NCI-H187 (cell line): ENCODE measurements at places on chromosomes 16 and 17.

DNA sequence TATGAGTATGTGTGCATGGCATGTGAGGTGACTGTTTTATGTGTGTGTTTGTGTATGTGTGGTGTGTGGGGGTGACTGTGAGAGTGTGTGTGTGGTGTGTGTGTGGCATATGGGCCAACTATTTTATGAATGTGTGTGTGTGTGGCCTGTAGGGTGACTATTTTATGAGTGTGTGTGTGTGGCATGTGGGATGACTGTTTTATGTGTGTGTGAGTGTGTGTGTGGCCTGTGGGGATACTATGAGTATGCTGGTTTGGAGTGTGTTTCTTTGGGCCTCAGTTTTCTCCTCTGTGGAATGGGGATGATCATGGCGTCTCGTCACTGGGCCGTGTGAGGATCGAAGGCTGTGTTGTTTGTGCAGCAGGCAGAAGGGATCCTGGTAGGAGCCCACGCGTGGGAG is 152.1 kb upstream of the PLCG2 start:
- no peak for DNase-seq

DNA sequence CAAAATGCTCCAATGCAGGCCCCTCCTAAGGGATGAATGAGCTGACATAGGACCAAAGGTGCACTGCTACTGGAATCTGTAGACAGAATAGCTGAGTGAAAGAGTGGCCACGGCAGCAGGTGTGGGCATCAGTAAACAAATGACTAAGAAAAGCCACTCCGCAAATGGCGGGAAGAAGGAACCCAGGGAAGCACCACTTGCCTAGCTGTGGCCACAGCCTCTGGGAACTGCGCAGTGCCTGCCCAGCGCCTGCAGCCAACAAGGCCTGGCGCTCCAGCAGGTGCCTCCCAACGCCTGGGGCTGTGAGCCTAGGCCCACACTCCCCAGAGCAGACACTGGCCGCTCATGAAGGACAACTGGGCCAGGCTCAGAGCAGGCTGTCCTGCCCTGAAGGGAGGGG is 11.8 kb downstream of the PEMT start:
- DNase-seq = no peak

GRCh38 chr17:2385240-2386210 is 15.3 kb downstream of the MNT start:
- DNase-seq = no peak

GRCh38 chr16:15517743-15518377 is 83.5 kb downstream of the BMERB1 start:
- no peak for DNase-seq

- no peak for DNase-seq
Observed at GRCh38 chr17:31515267-31515666, 123.8 kb downstream of the RAB11FIP4 start.

GRCh38 chr16:3012828-3013420 is at the start of gene CLDN9:
CLDN9 (plus strand) TSS chr16:3012923; CDS start chr16:3013363, 440 bp downstream.
- DNase-seq = peak; percentile 77

- no peak for DNase-seq
Observed at GRCh38 chr17:80166446-80166845, 3.4 kb upstream of the CARD14 start.

GRCh38 chr16:64696866-64697265 is 425.0 kb downstream of the CDH11 start:
- DNase-seq = no peak

DNA sequence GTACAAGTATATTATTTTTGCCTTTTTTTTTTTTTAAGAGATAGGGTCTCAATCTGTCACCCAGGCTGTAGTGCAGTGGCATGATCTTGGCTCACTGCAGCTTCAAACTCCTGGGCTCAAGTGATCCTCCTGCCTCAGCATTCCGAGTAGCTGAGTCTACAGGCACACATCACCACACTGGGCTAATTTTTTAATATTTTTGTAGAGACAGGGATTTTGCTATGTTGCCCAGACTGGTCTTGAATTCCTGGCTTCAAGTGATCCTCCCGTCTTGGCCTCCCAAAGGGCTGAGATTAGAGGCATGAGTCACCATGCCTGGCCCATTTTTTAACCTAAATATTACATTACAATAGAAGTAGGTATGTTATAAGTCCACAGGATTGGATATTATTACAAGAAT is 3.2 kb downstream of the TERB1 start:
- no peak for DNase-seq

GRCh38 chr16:13348416-13348815 is 447.0 kb downstream of the SHISA9 start:
- no peak for DNase-seq

DNA sequence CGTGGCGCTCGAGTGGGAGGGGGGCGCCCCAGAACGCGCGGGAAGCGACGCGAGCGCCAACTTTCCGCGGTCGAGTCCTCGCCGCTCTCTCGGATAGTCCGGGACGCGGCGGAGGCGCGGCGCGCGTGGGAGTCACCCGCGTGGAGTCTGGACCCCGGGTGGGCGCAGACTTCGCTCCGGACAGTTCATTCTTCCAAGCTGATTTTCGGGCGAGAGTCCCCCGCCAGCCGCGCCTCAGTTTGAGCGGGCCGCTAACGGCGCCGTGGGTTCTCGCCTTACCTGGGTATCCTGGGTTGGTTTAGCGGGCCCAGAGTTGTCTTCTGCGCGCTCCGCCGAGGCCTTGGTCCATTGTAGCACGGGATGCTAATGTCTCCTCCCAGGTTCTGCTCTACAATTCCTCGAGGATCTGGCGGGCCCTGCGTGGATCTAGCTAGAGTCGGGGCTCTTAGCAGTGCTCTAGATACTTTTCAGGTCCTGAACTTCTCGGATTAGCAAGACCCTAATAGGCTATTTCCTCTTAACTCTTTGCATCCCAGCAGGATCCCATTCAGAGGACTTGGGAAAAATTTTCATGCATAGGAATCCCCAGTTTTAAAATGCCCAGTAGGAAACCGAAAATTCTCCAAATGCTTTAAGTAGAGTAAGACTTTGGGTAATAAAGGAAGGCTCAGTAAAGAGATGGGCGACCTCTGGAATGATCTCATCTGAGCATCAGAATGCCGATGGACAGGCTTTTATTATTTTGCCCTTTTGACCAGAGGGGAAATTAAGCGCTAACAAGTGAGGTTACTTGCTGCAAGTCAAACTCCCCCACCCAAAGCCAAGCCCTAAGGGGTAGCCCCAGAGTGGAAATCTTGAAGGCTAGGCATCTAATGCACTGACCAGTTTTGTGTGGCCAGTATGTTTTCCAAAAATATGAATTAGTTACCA is 537 bp upstream of the GJC1 start:
- DNase-seq = no peak

GRCh38 chr16:1346422-1347285 is 5.0 kb downstream of the TSR3 start:
- DNase-seq = no peak

GRCh38 chr16:1034230-1035065 is 38.1 kb upstream of the SSTR5 start:
- no peak for DNase-seq

- no peak for DNase-seq
Observed at GRCh38 chr17:557371-557770, 157.3 kb downstream of the VPS53 start.

GRCh38 chr16:86508947-86509758 is 1.2 kb upstream of the FOXF1 start:
- DNase-seq = no peak
